ENCODE measurements at places on chromosomes 13 and 19.

DNA sequence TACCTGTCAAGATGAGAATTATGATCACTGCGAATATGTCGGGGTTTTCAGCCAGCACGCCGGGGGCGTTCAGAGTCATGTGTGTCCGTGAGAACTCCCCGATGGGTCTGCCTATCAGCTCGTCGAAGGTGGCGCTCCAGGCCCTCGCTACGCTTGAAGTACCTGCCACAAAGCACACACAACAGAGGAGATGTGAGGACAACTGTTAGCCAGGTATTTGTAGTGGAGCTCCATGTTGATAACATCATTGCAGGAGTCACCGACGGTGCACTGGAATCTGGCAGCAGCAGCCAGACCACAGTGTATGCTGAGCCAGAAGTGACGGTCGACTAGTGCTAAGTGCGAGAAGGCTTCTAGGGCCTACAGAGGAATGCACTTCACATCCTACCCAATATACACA is 62.7 kb downstream of the SLC7A1 start:
- no peak for DNase-seq

DNA sequence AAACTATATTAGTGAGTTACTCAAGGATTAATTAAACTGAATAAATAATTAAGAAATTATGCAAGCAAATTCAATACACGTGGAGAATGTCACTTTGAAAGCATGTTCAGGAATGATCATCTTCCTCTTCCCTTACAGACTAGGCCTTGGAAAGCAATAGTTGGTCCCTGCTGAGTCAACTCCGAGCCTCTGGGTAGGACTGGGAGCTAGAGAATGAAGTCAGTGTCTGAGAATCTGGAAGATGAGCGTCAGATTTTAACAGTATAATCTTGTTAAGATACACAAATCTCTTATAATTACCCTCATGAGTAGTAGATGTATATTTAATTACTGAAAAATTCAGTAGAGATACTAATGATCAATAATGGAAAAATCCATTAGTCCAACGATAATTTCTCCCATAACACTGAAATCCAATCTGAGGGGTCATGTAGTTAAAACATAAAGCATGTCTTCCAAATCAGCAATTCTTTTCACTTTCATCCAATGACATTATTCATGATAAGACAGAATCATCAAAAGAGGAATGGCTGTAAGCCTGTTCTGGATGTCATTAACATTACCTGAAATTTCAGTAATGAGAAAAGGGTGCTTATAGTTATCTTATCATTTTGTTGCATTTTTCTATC is 423.0 kb downstream of the DCT start:
- DNase-seq, result no peak

DNA sequence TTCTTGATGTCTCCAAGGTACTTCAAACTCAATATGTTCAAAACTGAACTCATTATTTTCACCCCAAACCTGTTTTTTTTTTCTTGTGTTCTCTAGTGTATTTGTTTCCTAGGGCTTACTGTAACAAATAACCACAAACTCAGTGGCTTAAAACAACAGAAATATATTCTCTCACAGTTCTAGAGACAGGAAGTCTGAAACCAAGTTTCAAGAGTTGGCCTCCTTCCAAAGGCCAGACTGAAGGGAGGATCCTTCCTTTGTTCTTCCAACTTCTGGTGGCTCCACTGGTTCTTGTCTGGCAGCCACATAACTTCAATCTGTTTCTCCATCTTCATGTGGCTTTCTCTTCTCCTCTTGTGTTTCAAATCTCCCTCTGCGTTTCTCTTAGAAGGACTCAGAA is 62.0 kb upstream of the PDCD5 start:
- no peak for DNase-seq

GRCh38 chr13:46893221-46893740 is 3.6 kb downstream of the HTR2A start:
- no peak for DNase-seq

- DNase-seq, result no peak
These were observed 251.7 kb upstream of the IRS2 start for GRCh38 chr13:110037925-110038573.

GRCh38 chr13:38819053-38819452 is 132.2 kb downstream of the FREM2 start:
- no peak for DNase-seq

DNA sequence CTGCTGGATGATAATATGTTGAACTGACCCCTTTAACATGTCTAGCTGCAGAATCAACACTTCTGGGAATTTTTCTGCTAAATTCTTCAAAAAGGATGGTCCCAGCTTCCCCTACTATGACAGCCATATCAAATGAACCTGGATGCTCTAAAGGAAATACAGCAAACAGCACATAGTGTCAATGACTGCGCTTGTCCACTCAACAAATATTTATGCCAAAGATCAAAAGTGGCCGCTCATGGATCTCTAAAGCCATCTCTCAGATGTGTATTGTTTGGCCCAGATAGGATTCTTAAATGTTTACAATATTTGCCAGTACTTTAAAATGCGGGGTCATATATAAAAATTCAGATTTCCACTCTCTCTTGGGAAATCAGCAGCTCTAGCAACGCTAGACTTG is 3.3 kb downstream of the TBC1D4 start:
- no peak for DNase-seq

DNA sequence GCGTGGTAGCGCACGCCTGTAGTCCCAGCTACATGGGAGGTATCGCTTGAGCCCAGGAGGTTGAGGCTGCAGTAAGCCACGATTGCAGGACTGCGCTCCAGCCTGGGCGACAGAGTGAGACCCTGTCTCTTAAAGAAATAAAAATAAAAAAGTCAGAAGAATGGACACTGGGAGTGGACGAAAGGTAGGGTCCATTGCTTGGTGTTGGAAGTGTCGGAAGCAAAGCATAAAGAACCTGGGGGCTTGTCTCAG is 392 bp upstream of the ARHGAP33 start:
- no peak for DNase-seq

GRCh38 chr19:45346449-45346848 is 5.9 kb downstream of the KLC3 start:
- no peak for DNase-seq
